ENCODE measurements at places on chromosomes 16 and 17.

- no peak for DNase-seq
Measured at GRCh38 chr16:89600427-89600826, 13.0 kb upstream of the DPEP1 start.

- no peak for DNase-seq
Measured at GRCh38 chr16:27389272-27389961, 12.6 kb upstream of the IL21R start.

GRCh38 chr17:32523017-32523680 is 36.4 kb downstream of the CDK5R1 start:
- DNase-seq = peak; percentile 47

GRCh38 chr16:55809386-55809785 is 23.5 kb downstream of the CES1 start:
- no peak for DNase-seq

DNA sequence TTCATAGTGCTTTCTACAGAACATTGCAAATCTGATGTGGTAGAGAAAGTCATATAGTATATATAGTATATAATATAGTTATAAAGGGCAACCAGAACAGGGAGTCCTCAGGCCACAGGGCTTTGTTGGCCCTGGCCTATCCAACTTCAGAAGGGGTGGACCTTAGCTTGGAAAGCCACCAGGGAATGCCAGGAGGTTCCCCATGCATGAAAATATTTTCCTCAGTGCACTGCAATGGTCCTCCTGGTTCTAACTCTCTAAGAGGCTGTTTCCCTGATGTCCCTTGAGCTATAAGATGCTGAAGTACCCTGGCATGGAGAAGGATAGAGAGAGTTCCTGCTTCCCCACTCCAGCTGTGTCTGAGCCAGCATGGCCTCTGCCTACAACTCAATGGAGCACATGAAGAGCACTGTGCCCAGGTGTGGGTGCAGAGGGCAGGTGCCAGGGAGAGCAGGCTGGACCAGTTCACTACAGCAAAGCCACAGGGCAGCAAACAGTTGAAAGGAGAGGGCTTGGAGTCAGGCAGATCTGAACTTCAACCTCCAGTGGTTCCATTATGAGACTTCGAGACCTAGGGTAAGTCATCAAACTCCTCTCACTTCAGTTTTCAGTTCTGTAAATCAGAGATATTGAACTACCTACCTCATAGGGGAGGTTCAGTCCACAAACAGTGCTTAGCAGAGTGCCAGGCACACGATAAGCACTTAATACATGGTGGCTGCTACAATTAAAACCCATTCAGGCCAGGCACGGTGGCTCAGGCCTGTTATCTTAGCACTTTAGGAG is 183.1 kb downstream of the SALL1 start:
- no peak for DNase-seq

DNA sequence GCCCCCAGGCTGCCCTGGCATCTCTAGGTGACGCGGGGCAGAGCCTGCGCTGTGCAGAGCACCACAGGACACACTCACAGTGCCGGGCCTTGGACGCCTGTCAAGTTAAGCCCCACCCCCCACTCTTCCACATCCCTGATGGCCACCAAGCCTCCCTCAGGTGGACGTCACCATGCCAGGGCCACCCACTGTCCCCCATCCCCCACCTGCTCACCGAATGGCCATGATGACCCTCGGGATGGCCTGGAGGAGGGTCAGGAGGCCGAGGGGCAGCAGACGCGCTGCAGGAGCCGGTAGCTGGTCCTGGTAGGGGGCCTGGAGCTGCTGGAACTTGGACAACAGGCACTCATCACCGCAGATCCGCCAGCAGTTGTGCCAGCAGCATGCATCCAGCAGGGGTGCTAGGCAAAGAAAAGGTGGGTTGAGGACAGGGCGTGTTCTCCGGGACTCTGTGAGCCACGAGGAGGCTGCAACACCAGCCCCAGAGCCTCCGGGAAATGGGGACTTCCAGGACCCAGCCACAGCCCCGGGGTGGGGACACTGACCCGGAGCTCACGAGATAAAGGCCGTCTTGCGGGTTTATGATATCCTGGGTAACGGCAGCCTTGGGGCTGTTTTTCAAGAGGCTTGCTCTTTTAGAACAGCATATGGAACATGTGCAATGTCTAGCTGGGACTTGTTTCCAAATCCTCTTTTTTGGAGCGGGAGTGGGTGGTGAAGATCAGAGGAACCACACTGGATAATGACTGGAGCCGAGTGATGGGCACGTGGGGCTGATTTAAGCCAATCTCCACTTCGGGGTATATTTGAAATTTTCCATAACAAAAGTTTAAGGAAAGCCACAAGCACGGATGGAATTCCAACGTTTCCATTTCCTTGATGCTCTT is 11.4 kb downstream of the C16orf95 start:
- DNase-seq = no peak

- no peak for DNase-seq
Measured at GRCh38 chr16:63745456-63745855, 1376.4 kb downstream of the CDH11 start.

DNA sequence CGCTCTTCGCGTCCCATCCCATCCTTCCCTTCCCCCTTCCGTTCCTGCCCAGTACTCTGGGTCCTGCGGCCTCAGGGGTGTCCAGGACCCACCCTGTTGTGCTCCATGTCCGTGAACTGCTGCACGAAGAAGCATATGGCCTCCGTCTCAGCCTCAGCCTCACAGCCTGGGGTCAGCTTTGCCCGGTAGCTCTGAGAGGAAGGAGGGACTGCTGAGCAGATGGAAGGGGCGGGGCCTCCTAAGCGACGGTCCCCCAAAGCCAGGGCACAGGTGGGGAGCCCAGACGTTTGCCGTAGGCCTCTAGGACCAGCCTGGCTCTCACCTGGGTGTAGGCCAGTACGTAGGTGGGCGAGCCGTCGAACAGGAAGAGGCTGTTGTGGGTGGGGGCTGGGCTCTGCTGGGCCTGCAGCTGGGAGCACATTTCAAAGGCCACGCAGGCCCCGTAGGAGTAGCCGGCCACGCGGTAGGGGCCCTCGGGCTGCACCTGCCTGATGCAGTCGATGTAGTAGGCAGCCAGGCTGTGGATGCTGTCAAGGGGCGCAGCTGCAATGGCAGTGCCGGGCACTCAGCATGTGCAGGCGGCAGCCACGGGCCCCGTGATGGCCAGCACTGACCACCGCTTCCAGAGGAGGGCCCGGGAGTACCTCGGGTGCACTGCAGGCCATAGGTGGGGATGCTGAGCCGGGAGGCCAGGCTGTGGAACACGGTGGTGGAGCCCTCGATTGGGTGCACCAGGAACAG is 14.6 kb upstream of the DUS1L start:
- DNase-seq = no peak

DNA sequence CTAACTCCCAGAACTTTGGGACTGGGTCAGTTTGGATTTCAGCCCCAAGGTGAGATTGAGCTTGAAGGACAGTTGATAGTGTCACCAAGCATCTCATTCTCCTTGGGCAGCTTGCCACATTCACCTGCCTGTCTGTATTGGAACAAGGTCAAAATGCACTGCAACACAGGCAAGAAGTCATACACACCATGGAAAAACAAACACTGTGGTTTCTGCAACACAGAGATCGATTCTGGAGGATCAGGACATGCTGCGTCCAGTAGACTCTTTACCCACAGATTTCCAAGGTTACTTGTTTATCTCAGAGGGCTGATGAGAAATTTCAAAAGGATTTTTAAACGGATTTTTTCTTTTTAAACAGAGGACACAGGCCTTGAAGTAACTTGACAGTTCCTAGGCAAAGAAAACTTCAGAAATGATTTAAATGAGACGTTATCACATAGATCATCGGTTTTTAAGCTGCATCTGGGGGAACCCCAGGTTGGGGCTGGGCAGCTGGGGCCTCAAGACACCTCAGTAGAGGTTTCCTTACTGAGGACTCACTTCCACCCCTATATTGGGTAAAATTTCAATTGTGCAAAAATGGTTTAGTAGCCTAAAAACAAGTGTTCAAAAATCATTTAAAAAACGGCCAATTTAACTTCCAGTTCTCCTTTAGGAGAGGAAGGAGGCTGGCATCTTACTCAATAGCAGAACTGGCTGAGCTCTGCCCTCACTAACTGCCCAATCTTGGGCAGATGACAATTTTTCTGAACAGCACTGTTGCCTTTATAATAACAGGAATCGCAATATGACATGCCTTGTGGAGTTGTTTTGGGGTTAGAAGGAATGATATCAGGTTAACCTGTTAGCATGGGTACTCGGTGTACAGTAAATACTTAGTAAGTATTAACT is 299.3 kb downstream of the XYLT1 start:
- no peak for DNase-seq

DNA sequence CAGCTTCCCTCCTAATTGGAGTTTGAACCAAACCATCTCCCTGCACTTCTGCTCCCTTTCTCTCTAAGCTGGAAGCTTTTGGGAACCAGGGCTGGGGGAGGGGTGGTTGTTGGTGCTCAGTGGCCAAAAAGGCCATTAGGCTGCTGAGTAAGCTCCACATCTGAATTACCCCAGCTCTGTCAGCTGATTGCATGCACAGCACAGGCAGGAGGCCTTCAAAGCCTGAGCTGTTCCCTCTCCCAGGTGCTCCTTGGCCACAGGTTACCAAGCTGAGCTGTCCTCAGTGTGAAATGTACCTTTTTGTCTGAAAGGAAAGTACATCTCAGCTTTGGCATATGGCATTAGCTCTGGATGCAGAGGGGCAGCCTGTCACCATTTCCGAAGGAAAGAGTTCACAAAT is 6.2 kb upstream of the TBKBP1 start:
- no peak for DNase-seq

GRCh38 chr17:17096438-17097178 is 54.4 kb downstream of the MPRIP start:
- DNase-seq = no peak

All from CD4-positive, alpha-beta memory T cell (primary cell).